Placental epithelial cell (primary cell): ENCODE measurements at places on chromosomes 13 and 19. TPM values are rescaled to one million over a fixed set of nuclear protein-coding genes. Genes with fewer than 3 reads are reported as not detected.

ATP4B gene
- not detected in 2 replicates for total RNA-seq

THSD8 gene
- not detected in 2 replicates for total RNA-seq

LILRB3 gene
- total RNA-seq: not detected in 2 replicates

S1PR4 gene
- 0.11 and 0.39 TPM in 2 replicates for total RNA-seq

KDELR1 gene
- 198 and 212 TPM in 2 replicates for total RNA-seq

CDK8 gene
- total RNA-seq: 32.6 and 39.3 TPM in 2 replicates

TLE2 gene
- total RNA-seq: 0.11 and 3.1 TPM in 2 replicates

DAND5 gene
- 0.11 TPM in 1 of 2 replicates, not detected in the other for total RNA-seq

TUBA3C gene
- not detected in 2 replicates for total RNA-seq

CACNG8 gene
- total RNA-seq: not detected in 2 replicates

CCDC8 gene
- 13.7 and 28.7 TPM in 2 replicates for total RNA-seq

NOTCH3 gene
- 0.43 and 1.6 TPM in 2 replicates for total RNA-seq

FCER2 gene
- total RNA-seq: not detected in 2 replicates

TMEM145 gene
- not detected in 2 replicates for total RNA-seq

MIA gene
- 0.79 TPM in 1 of 2 replicates, not detected in the other for total RNA-seq

JUND gene
- total RNA-seq: 213 and 219 TPM in 2 replicates

BRSK1 gene
- 0.79 and 2.2 TPM in 2 replicates for total RNA-seq

SIGLECL1 gene
- total RNA-seq: not detected in 2 replicates

EFNA2 gene
- 0.39 TPM in 1 of 2 replicates, not detected in the other for total RNA-seq

RFPL4A gene
- not detected in 2 replicates for total RNA-seq

WDR88 gene
- not detected in 2 replicates for total RNA-seq

GARIN5A gene
- 1.2 and 1.6 TPM in 2 replicates for total RNA-seq

ZNF536 gene
- under 0.01 TPM in 1 of 2 replicates, not detected in the other for total RNA-seq

LILRA2 gene
- not detected in 2 replicates for total RNA-seq

FGF21 gene
- total RNA-seq: 0.39 TPM in 1 of 2 replicates, not detected in the other

GAPDHS gene
- total RNA-seq: not detected in 2 replicates

EDNRB gene
- 20.4 and 59.6 TPM in 2 replicates for total RNA-seq

ZNF550 gene
- 10.2 and 13.0 TPM in 2 replicates for total RNA-seq

ANGPTL8 gene
- total RNA-seq: 0.33 TPM in 1 of 2 replicates, not detected in the other

FFAR3 gene
- total RNA-seq: not detected in 2 replicates

LILRB2 gene
- total RNA-seq: not detected in 2 replicates

ZNF626 gene
- 18.1 and 21.9 TPM in 2 replicates for total RNA-seq

KPNA3 gene
- 16.5 and 28.2 TPM in 2 replicates for total RNA-seq

LGALS14 gene
- total RNA-seq: not detected in 2 replicates

GNG8 gene
- total RNA-seq: not detected in 2 replicates

PAF1 gene
- 39.3 and 44.9 TPM in 2 replicates for total RNA-seq

ZNF793 gene
- 7.5 TPM in 2 replicates for total RNA-seq

SLC15A1 gene
- total RNA-seq: not detected in 2 replicates

CRX gene
- not detected in 2 replicates for total RNA-seq

FPR3 gene
- total RNA-seq: not detected in 2 replicates

NLRP9 gene
- not detected in 2 replicates for total RNA-seq

PSG2 gene
- not detected in 2 replicates for total RNA-seq

CGB2 gene
- total RNA-seq: not detected in 2 replicates

GRIN2D gene
- 1.8 and 3.9 TPM in 2 replicates for total RNA-seq

SPC24 gene
- total RNA-seq: 8.2 and 31.9 TPM in 2 replicates

C5AR2 gene
- under 0.01 and 2.1 TPM in 2 replicates for total RNA-seq

FGF22 gene
- total RNA-seq: 0.33 and 0.39 TPM in 2 replicates

SMG9 gene
- 17.5 and 27.1 TPM in 2 replicates for total RNA-seq

CEACAM16 gene
- not detected in 2 replicates for total RNA-seq

B3GNT8 gene
- 4.4 and 6.3 TPM in 2 replicates for total RNA-seq

TSKS gene
- total RNA-seq: 0.76 and 6.7 TPM in 2 replicates

SLAIN1 gene
- total RNA-seq: not detected in 2 replicates

RXFP2 gene
- not detected in 2 replicates for total RNA-seq

UBE2L5 gene
- total RNA-seq: under 0.01 TPM in 1 of 2 replicates, not detected in the other
